ENCODE measurements at places on chromosomes 4 and X.
A peak's percentile ranks its signal among the peaks of the same experiment; 100 is the strongest.

DNA sequence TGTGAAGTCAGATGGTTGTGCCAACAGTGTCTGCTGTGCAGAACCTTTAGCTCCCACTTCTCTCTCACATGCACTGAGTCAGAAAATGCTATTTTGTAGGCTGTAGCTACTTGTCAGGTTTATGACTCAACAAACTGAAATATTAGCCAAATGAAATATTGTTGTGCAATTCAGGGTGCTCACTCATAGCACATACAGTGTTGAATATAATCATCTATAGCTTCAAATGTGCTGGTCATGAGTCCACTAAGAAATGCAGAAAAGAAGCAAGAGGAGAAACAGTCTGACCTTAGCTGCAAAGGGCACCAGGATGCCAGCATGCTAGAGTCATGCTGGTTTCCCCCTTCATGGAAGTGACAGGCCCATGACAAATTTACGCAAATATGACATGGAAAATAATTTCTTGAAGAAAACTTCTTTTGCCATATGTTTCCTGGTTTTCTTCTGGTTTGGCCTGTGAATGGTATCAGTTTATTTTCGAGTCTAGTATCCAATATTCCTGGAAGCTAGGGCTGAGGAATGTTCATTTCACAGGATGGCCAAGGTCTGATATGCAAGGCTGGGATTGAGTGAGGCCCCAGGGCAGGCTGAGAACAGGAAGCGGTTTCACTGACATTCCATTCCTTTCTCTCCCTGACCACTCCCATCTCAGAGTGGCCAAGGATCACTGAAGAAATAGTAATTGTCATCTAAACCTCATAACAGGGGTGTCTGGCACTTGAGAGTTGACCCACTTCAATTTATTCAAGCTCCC is 10.3 kb upstream of the CXCL2 start:
- DNase-seq = peak; percentile 97

GRCh38 chr4:41057467-41057866 is 156.9 kb downstream of the APBB2 start:
- peak; percentile 31 for DNase-seq

- DNase-seq = peak; percentile 39
These were observed 9.6 kb upstream of the CCDC149 start for GRCh38 chr4:24922416-24922815.

DNA sequence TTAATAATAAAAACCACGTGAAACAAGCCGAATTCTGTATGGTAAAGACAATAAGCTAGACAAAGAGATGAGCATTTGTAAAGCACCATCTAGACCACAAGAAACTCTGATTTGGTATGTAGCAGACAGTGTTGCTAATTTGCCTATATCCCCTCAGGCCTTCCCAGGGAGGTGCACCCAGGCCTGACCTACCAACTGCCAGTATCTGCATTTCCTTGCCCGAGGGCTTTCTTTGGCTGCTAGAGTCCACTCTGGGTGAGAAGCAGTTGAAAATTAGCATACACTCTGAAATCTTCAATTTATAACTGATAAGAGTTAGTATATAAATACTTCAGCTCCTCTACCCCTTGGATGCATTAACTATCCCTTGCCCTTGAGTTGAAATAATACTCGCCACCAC is 37.4 kb upstream of the IL1RAPL1 start:
- DNase-seq = no peak

GRCh38 chr4:184382189-184382846 is 92.0 kb downstream of the IRF2 start:
- no peak for DNase-seq

- DNase-seq = no peak
These were observed 106.7 kb downstream of the WWC2 start for GRCh38 chr4:183205709-183206108.

- no peak for DNase-seq
These were observed 145.9 kb downstream of the MID1 start for GRCh38 chrX:10474510-10474909.

GRCh38 chr4:154366956-154367355 is 124.6 kb downstream of the DCHS2 start:
- DNase-seq = no peak

GRCh38 chr4:25786497-25787065 is 76.2 kb downstream of the SEL1L3 start:
- DNase-seq = no peak

DNA sequence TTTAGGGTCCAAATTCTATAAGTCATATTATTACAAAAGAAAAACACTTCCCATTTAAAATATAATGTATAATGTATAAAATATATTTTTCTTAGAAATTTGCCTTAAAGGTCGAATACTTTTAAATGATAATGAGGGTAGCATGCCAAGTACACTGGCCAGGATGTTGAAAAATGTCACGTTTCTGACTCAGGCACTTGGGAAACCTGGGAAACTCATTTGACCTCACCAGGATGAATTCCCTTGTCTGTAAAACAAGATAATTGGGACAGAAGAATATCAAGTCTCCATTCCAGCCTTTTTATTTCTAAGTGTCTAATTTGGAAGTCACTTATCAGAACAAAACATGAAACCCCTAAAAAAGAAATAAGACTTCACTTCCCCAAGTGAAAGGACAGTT is 3.4 kb upstream of the SLC39A8 start:
- no peak for DNase-seq

DNA sequence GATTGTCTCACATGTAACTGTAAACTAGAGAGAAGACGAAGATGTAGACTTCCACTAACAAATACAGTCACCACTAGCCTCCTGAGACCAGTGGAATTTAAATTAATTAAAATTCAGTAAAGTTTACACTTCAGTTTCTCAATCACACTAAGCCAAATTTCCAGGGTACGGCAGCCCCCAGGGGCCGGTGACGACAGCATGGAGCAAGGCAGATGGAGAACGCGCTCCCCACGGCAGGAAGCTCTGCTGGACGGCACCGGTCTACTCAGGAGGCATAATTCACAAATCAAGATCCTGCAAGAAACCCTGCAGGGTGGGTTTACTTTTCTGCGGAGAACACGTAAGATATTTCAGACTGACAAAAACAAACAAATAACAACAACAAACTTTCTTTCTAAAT is 80.7 kb downstream of the FAT1 start:
- DNase-seq = no peak

- DNase-seq = no peak
These were observed 211.3 kb downstream of the TENM3 start for GRCh38 chr4:182454440-182455013.

DNA sequence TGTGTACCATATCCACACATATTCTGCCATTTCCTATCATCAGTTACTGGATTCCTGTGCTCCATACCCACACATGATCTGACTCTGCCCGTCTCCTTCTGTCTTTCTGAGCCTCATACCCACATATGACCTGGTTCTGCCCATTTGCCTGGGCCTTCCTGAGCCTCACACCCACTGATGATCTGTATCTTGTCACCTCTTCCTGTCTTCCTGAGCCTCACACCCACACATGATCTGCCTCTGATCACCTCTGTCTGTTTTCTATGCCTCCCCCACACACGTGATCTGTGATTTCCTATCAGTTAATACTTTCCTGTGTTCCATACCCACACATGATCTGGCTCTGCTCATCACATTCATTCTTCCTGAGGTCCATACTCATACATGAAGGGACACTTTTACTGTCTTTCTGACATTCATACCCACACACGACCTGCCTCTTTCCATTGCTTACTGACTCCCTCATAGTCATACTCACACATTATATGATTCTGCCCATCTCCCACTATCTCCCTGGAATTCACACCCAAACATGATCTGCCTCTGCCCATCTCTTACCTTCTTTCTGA is 32.5 kb downstream of the SCML1 start:
- no peak for DNase-seq

DNA sequence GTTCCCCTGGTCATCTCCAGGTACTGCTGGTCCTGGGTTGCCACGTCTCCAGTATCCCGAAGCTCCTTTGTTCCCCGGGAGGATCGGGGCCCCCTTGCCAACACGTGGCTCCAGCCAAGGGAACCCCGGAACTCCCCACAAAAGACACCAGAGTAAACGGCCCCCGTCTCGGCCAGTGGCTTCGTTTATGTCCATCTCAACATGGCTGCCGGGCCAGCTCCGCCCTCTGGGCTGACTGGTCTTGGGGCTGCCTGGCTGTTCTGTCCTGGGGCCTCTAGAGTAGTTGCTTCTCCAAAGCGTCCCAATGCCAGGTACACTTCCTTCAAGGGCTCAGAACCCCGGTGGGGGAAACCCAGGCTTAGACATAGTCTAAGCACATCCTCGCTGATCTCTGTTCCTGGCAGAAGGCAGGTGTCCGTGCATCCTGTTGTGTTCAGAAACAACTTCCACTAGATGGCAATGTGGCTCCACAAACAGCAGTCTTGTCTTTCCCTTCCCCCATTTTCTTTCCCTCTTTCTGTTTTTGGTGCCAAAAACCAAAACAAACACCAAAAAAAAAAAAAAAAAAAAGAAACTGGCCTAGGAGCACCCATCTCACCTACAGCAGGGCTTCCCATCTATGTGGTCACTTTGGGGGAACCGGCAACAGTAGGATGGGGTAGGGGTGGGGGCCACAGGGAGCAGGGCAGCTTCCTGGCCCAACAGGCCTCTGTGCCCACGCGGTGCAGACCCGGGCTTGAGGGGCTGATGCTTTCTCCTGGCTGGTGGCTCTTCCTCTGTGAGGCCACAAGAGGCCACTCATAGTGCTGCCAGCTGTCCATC is 35.3 kb downstream of the NBDY start:
- DNase-seq = peak; percentile 49

GRCh38 chr4:15262396-15262795 is 165.4 kb upstream of the C1QTNF7 start:
- peak; percentile 9 for DNase-seq

DNA sequence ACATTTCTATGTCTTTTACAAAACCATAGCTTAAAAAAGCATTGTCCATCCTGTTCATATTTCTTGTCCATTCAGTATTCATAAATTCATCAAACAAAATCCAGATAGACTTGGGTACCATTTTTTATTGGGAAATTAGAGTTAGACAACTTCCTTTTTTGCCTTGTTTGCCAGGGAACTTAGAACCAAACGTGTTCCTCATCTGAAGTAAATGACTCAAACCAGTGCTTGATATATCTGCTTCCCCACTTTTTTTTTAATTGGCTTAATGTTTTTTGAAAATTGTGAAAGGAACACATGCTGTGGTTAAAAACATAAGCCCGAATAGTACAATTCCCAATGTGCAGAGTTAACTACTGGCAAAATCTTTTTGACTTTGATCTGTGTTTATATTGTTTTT is 44.2 kb downstream of the DLG3 start:
- no peak for DNase-seq

DNA sequence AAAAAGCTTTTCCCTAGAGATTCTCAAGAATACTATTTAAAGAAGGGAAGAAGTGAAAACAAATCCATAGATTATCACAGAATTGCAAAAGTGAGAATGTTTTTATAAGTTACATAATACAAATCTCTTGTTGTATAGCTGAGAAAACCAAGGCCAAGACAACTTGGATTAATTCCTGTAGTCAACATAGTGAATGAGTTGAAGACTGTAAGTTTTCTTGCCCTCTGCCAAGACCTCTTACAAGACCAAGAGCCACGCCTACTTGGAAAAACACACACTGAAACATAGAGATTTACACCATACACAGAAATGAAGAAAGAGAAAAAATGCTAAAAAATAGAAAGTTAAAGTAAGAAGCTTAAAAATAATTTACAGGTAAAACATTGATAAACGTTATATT is 2024.0 kb downstream of the PCDH7 start:
- no peak for DNase-seq

DNA sequence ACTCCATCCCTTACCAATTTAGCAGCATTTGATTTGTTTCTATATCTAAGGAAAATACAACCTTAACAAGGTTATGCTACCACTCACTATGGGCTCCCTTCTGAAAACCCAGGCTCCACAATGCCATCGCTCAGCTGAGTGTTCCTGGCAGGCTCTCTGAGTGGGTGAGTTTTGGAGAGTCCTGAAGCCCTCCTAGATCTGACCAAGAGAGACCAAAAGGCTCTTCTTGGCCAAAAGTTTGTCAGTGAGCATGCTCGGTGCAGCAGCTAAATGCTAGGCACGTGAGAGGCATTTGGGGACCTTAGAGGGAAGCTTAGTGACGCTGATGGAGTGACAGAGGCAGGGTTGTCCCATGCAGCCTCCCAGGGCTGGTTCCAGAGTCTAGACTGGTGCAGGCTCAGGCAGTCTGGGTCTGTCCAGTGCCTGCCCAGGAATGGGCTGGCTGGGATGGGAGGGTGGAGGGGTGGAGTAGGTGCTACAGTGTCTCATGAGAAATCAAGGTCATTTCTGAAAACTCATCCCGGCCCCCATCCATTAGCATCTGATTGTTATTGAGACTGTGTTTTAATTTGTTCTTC is 346.8 kb downstream of the NR3C2 start:
- DNase-seq = no peak

- DNase-seq = no peak
These were observed 52.6 kb upstream of the DCTD start for GRCh38 chr4:182969651-182970279.

DNA sequence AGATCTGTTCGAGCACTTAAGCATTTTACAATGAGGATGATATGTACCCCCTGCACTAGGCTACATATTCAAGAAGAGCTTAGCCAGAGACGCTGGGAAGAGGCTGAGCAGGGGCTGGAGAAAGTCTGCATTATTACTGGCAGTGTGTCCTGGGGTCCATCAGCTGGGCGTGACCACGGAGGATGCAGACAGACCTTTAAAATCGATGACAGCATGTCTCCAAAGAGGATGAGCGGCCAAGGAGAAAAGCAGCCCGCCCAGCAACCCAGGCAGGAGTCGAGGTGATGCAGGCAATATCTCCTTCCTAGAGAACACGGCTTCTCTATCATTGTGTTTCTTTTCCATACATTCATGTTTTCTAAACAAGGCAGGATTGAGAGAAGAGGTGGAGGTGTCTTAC is 300.7 kb downstream of the USP46 start:
- no peak for DNase-seq

DNA sequence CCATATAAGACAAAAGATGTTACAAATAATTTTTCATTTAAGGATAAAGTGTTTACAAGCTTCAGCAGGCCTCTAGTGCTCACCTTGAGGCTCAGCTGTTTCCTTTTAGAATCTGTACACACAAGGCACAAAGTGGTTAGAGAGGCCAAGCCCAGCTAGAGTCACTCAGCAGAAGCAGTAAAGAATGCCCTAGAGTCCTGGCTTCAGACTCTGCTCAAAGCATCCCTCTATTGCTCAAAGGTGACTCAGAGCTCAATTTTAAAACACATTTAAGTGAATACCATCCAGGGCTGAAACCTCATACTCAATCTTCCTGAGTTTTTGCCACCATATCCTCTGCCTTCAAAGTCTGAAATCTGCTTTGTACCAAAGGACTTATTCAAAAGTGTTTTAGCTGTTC is 22.6 kb upstream of the PHF8 start:
- DNase-seq = peak; percentile 25

DNA sequence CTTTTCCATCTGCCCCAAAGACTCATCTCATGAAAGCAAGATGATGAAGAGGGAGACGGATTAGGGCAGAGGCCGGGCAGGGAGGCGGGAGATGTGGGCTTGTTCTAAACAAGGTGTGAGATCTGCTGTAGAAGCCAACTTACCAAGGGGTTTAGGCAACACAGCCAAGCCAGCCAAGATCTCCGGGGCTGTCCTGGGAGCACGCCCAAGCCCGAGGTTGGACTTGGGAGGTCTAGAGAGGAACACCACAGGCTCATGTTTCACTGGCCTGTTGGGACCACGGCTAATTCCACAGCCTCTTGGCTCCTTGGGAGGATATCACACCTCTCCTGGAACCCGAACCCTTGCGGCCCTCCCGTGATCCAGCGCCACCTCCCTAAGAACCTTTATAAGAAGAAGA is 171.4 kb downstream of the CRLF2 start:
- no peak for DNase-seq

- DNase-seq = no peak
These were observed 46.5 kb downstream of the CPZ start for GRCh38 chr4:8639021-8639420.

- no peak for DNase-seq
These were observed 98.1 kb downstream of the MGST2 start for GRCh38 chr4:139763672-139764071.

Measured in fibroblast of skin of abdomen (primary cell).